ENCODE measurements at places on chromosomes 2 and 18. TPM values are rescaled to one million over a fixed set of nuclear protein-coding genes. Genes with fewer than 3 reads are reported as not detected.

Gene POTEC
- 0.09 TPM for polyA plus RNA-seq

Gene ASXL3
- polyA plus RNA-seq: 6.9 TPM

Gene MC5R
- not detected for polyA plus RNA-seq

Gene CCL20
- polyA plus RNA-seq: not detected

Gene ZNF804A
- polyA plus RNA-seq: 1.8 TPM

Gene OR6B2
- polyA plus RNA-seq: not detected

Gene RAMP1
- polyA plus RNA-seq: 4.5 TPM

Gene SLC35F5
- 144 TPM for polyA plus RNA-seq

Gene UGT1A3
- not detected for polyA plus RNA-seq

Gene PSD4
- 11.1 TPM for polyA plus RNA-seq

Gene KIAA2012
- polyA plus RNA-seq: 0.06 TPM

Gene ANKRD44
- 10.1 TPM for polyA plus RNA-seq

Gene ITPRIPL1
- 5.1 TPM for polyA plus RNA-seq

Gene SLC40A1
- 120 TPM for polyA plus RNA-seq

Gene FAM110C
- 25.5 TPM for polyA plus RNA-seq

Gene ANKRD36C
- 18.0 TPM for polyA plus RNA-seq

Gene KCNF1
- 1.00 TPM for polyA plus RNA-seq

Gene BAZ2B
- polyA plus RNA-seq: 90.0 TPM

Gene RAB31
- 30.4 TPM for polyA plus RNA-seq

Gene CFAP221
- polyA plus RNA-seq: 25.1 TPM

Gene CPS1
- 2.4 TPM for polyA plus RNA-seq

Data from renal cortex interstitium (tissue), 15 donors.